ENCODE measurements at places on chromosomes 16 and 17.

- DNase-seq = peak; percentile 67
Observed at GRCh38 chr16:14249291-14250032, 178.3 kb downstream of the MRTFB start.

- DNase-seq = no peak
Observed at GRCh38 chr16:9090101-9090959, 1.1 kb upstream of the HAPSTR1 start.

DNA sequence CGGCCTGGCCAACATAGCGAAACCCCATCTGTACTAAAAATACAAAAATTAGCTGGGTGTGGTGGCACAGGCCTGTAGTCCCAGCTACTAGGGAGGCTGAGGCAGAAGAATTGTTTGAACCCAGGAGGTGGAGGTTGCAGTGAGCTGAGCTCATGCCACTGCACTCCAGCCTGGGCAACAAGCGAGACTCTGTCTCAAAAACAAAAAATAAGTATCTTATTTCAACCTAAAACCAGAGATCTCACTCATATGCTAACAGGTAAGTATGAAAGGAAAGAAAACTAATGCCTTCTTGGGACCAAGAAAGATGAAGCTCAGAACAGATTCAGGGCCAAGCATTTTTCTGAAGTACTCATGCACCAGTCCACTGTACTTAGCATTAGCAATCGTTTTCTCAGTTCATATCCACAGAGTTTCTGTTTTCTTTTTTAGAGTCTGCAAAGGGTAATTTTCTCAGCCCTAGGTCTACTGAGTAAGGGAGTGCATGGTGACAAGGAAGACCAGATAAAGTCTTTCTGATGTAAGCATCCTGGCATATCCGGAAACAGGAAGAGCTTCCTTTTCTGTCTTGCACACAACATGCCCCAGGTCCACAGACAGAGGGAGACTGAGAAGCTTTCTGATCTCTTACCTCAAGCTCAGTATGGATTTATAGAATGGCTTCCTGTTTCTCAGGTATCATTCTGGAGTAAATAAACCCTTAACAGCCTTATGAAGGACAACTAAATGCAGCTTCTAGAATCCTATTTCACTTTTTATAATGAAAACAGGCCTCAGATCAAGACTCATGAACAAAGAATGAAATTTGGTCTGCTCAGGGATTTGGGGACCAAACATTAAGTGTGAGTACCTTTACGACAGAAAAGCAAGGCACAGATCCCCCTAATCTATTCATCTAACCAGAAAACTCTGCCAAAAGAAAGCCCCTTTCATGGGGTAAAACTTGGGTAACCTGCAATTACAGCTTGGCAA lies 38.7 kb upstream of the FOXJ1 start:
- peak; percentile 49 for DNase-seq

DNA sequence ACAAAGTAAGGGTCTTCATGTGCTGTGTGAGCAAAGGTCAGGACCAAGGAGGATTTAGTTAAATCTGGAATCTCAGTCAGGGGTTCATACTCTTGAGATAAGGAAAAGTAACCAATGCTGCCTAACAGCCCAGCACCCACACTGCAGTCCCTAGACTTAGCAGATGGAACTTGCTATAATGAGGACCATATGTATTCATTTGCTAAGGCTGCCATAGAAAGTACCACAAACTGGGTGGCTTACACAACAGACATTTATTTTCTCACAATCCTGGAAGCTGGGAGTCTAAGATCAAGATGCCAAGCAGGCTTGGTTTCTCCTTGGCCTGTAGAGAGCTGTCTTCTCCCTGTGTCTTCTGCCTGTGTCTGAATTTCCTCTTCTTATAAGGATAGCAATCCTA lies 20.8 kb downstream of the ZP2 start:
- no peak for DNase-seq

GRCh38 chr16:70738083-70738977 lies 52.5 kb upstream of the MTSS2 start:
- DNase-seq = peak; percentile 56

- peak; percentile 75 for DNase-seq
Observed at GRCh38 chr17:79023886-79024771, at the start of gene C1QTNF1. C1QTNF1 (plus strand) TSS chr17:79024169; CDS start chr17:79043969, 19,800 bp downstream.

GRCh38 chr16:74216319-74216718 lies 80.3 kb upstream of the PSMD7 start:
- peak; percentile 9 for DNase-seq
